ENCODE measurements at places on chromosomes 12 and 14. TPM values are rescaled to one million over a fixed set of nuclear protein-coding genes. Genes with fewer than 3 reads are reported as not detected.

RNASE3 gene
- total RNA-seq = not detected

RIMBP2 gene
- 0.39 TPM for total RNA-seq

DBX2 gene
- total RNA-seq = 0.19 TPM

STON2 gene
- 20.5 TPM for total RNA-seq

MUCL1 gene
- not detected for total RNA-seq

APOLD1 gene
- total RNA-seq = 20.2 TPM

AQP2 gene
- not detected for total RNA-seq

PPP1R36 gene
- 1.0 TPM for total RNA-seq

RIMKLB gene
- 100 TPM for total RNA-seq

NTF3 gene
- 51.6 TPM for total RNA-seq

Measured in aorta (tissue), 5 donors.